ENCODE measurements at places on chromosomes 6 and 20.

DNA sequence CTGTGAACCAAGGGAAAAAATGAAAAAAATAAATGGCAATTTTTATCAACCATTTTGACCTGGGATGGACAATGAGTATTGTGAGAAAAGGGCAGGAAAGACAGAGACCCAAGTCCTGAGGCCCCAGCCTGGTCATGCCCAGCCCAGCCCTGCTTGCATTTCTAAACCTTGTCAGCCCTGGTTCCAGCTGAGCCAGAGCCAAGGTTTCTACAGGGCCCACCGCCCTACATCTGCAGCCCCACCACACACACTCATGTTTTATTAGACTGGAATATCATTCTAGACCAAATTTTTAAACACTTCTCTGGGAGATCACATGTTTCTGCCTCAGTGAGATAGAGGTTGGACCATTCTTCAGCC, 667 bp upstream of the CST9L start:
- no peak for DNase-seq

- no peak for DNase-seq
These were observed 37.9 kb upstream of the IRAK1BP1 start for GRCh38 chr6:78829407-78829806.

GRCh38 chr20:62048346-62048761, 17.3 kb downstream of the TAF4 start:
- DNase-seq = no peak

GRCh38 chr6:5116243-5116991, 31.3 kb downstream of the PPP1R3G start:
- DNase-seq = no peak

DNA sequence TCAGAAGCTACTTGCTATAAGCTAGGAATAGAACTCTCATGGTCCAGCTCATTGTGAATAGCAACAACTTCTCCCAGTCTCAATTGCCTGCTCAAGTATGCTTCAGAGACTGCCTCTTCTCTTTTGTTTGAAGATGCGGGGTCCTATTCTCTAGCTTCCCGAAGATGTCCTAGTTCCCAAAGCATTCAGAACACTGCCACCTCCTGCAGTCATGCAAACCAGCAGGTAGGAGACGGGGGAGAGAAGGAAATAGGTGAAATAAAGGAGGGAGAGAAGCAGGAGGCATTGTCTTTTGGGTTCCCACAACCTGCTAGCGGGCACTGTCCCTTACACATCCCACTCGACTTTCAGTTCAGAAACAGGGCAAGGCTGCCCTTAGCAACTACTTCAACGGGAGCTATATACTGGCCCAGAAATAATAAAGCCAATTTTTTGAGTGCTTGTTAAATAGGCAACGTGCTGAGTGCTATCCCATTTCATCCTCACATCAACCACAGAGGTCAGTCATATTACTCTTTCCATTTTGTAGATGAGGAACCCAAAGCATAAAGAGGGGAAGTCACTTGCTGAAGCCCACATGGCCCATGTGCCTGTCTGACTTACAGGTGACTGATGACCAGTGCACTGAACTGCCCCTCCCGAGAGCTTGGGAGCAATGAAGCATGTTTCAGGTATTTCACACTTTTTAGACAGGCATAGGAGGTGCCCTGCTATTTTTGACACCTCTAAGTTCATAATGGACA, 61.9 kb upstream of the ATXN1 start:
- no peak for DNase-seq

DNA sequence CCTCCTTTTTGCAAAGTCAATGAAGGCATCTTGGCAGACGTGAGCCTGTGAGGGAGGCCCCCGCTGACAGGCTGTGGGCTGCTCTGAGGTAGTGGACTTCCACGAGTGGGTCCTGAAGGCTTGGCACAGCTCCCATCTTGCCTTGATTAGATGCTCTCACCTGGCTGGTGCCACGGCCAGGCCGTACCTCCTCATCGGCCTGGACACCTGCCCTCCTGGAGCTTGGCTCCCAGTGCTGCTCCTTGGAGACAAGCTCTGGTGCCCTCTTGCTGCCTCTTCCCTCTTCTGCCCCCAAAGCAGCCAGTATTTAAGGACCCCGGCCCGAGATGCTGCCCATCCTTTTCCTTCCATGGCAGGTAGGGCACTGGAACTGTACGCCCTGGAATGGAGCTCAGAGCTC, 93.5 kb downstream of the ERMARD start:
- DNase-seq = no peak

DNA sequence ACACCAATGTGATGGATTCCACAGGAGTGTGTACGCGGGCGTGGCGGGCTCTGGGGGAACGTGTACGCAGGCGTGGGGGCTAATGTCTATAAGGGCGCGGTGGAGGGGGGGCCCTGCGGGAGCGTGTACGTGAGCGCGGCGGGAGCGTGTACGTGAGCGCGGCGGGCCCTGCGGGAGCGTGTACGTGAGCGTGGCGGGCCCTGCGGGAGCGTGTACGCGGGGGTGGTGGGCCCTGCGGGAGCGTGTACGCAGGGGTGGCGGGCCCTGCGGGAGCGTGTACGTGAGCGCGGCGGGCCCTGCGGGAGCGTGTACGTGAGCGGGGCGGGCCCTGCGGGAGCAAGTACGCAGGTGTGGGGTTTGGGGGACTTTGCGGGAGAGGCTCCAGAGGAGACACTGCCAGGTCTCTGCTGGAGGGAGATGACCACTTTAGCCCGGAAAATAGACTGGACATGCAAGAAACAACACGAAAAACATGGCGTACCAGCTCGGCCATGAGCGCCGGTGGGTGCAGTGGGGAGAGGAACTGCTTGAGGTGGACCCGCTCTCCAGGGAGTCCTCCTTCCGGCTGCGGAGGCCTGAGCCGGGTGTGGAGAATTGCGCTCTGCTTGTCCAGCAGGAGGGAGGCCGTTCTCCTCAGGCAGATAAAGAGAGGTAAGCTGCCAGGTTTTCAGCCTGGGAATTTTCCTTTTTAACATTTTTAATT, 27.8 kb upstream of the SMOC2 start:
- no peak for DNase-seq

DNA sequence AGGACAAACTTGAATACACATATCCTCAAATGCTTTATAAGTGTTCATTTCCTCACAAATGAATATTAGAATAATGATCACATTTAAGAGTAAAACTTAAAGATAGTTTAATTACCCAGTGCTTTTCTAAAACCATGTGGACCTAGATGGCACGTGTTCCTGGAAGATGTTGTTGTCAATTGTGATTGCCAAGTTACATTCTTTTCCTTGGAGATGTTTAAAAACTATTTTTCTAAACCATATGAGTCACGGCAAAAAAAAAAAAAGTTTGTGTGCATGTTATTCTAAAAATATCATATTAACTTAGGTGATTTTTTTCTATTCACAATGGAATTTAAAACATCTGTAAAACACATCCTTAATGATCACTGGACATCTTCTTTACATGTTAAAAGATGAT, 51.1 kb downstream of the RCAN2 start:
- DNase-seq = no peak

DNA sequence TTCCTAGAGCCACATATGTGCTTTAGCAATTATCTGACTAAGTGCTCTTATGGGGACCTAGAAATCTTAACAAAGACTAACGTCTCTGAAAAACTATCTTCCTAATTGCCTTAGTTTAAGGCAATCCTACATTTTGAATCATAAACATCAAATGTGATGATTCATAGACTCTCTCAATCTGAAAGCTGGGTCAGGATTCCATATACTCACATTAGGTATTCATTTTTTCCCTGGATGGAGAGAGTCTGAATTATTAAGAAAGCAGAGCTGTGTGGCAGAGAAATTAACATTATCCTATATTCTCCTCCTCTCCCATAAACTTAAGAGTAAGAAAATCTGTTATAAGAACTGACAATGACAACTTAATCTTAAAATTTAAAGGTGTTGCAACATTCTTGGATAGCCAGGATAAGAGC, 1.6 kb upstream of the PRL start:
- DNase-seq = no peak

GRCh38 chr6:8434727-8435092, 635 bp downstream of the SLC35B3 start:
- DNase-seq = no peak

All from stimulated activated CD4-positive, alpha-beta T cell treated with anti-CD3 and anti-CD28 coated beads, Interleukin-12 subunit alpha, Interleukin-12 subunit beta, amount 100 ng/mL, for 24 hours (primary cell).